T-cell (primary cell): ENCODE measurements at places on chromosomes 3 and 15.

DNA sequence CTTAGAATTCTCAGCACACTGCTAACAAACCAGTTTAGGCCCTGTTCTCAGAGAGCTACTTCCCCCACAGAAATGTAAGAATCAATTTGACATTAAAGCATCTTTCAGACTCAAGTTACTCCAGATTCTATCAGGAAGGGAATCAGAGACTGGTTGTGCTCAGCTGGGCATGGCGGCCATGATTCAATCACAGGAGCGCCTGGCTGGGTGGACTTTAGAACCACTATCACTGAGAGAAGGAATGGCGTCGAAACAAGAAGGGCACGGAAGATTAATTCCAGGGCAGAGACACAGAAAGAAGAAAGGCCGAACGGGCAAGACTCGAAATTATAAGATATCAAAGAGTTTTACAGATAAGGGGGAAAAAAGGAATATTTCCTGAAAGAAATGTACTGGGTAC lies 6.2 kb downstream of the TNIK start:
- peaks cover 27% of the 10 kb centered on the region for H3K4me1 ChIP-seq
- H3K36me3 ChIP-seq, result no peaks in the 10 kb centered on the region
- H3K4me3 ChIP-seq, result no peak overlapping the region

DNA sequence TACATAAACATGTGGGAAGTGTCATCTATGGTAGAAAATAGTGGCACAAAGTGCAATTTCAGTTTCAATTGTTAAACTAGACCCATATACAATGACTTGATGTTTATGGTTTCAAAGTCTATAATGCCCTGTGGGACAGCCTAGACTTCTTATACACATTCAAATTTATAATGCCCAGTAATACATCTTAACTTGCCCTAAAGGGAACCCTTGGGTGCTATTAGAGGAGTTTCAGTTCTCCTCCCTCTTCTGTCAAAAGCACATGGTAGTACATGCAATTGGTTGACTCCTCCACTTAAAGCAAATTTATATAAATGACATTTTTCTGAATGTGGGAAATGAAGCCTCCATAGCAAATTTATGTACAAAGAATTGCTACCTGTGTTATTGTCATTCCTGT lies 30.2 kb upstream of the OR5K4 start:
- H3K36me3 ChIP-seq, result no peaks in the 10 kb centered on the region
- no peak overlapping the region for H3K4me3 ChIP-seq
- no peaks in the 10 kb centered on the region for H3K4me1 ChIP-seq
- no peak for DNase-seq
- no peak overlapping the region for H3K27ac ChIP-seq

GRCh38 chr15:41882689-41883483 lies 11.0 kb downstream of the SPTBN5 start:
- no peak overlapping the region for H3K4me3 ChIP-seq
- peaks cover 2% of the 10 kb centered on the region for H3K4me1 ChIP-seq
- no peak overlapping the region for H3K27ac ChIP-seq
- H3K27me3 ChIP-seq, result no peaks in the 10 kb centered on the region
- no peaks in the 10 kb centered on the region for H3K36me3 ChIP-seq
- no peak for DNase-seq

- no peak for DNase-seq
- no peaks in the 10 kb centered on the region for H3K36me3 ChIP-seq
- no peaks in the 10 kb centered on the region for H3K27me3 ChIP-seq
- no peak overlapping the region for H3K27ac ChIP-seq
Measured at GRCh38 chr3:78201091-78201490, 1161.2 kb downstream of the ROBO2 start.

- H3K4me3 ChIP-seq, result no peak overlapping the region
- H3K36me3 ChIP-seq, result no peaks in the 10 kb centered on the region
- no peak overlapping the region for H3K27ac ChIP-seq
- no peak for DNase-seq
Measured at GRCh38 chr15:96340598-96341512, 10.4 kb downstream of the NR2F2 start.

- no peak overlapping the region for H3K27ac ChIP-seq
- peaks cover 78% of the 10 kb centered on the region for H3K4me1 ChIP-seq
- H3K27me3 ChIP-seq, result no peaks in the 10 kb centered on the region
- H3K36me3 ChIP-seq, result peaks cover 4% of the 10 kb centered on the region
- H3K4me3 ChIP-seq, result peak overlapping the region; percentile 32
- DNase-seq, result no peak
Measured at GRCh38 chr3:185931777-185932612, 5.8 kb downstream of the TRA2B start.

DNA sequence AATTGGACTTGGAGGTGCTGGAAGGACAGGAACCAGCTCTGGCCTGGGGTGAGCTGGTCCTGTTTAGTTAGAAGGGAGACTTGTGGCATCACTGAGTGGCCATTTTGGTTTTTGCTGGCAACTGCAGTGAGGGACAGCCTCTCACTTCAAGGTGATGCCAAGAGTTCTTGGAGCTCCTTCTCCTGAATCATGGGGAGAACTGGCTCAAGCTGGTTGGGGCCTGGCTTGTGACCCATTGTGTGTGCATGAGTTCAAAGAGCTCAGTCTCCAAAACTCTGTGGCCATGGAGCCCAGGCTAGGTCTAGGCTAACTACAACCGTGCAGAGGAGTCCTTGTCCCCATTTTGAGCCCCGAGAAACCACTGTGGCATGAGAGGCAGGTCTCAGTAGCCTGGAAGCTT lies 60.1 kb upstream of the ZNF148 start:
- H3K4me3 ChIP-seq, result no peak overlapping the region
- no peak for DNase-seq
- no peak overlapping the region for H3K27ac ChIP-seq
- no peaks in the 10 kb centered on the region for H3K27me3 ChIP-seq
